Keratinocyte (primary cell): ENCODE measurements at places on chromosomes 5 and 9.

- no peak for DNase-seq
Measured at GRCh38 chr9:83996126-83996525, 15.5 kb downstream of the RMI1 start.

GRCh38 chr5:91245871-91246270 is 137.2 kb downstream of the ARRDC3 start:
- no peak for DNase-seq

GRCh38 chr5:141354900-141355469 is at the start of gene PCDHGA4:
TSS of gene PCDHGA4 (plus strand) at chr5:141355021. CDS start at chr5:141355108, 87 bp downstream.
- no peak for DNase-seq

DNA sequence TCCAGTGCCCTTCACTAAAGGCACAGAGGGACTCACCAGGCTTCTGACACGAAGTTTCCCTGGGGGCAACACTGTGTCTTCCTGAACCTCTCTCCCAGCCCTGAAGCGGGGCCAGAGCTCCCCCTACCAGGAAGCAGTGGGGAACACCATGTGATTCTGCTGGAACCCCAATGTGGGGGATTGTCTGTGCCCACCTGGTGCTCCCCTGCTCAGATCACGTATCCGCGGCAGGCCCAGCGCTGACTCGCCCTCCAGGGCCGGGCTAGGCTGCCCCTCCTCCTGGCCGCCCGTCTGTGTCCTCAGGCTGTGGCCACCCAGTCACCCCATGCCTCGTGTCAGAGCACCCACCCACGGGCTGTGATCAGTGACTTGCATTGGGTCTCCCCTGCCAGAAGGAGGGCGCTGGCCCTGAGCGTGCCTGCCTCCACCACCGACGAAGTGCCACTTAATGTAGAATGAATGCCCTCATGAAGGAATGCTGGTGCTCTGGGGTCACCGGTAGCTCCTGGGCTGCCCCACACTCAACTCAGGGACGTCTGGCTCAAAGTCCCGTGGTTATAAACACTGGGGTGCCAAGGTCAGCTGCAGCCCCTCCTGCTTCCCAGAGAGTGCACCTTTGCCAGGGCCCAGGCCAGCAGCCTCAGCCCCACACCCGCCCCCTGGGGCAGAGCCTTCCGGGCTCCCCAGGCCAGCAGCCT is 22.1 kb downstream of the SARDH start:
- DNase-seq: no peak

GRCh38 chr5:112552216-112552615 is 133.1 kb upstream of the EPB41L4A start:
- DNase-seq: no peak

DNA sequence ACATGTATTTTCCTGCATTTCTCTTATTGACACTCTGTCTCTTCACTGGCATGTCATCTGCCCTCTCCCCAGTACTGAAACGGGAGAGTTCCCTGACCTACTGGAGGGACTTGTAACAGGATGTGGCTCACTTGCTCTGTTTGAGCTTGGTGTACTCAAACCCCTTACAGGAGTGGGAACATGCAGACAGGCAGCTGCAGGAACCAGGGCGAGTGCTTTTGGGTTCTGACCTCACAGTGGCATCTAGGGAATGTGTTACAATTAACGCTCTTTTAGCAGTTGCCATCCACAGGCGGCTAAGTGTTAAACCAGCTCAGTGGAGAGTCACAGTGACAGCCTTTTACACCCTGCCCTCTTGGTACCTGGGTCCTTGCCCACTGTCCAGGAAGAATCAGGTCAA is 300.3 kb upstream of the GRAMD2B start:
- DNase-seq: no peak

DNA sequence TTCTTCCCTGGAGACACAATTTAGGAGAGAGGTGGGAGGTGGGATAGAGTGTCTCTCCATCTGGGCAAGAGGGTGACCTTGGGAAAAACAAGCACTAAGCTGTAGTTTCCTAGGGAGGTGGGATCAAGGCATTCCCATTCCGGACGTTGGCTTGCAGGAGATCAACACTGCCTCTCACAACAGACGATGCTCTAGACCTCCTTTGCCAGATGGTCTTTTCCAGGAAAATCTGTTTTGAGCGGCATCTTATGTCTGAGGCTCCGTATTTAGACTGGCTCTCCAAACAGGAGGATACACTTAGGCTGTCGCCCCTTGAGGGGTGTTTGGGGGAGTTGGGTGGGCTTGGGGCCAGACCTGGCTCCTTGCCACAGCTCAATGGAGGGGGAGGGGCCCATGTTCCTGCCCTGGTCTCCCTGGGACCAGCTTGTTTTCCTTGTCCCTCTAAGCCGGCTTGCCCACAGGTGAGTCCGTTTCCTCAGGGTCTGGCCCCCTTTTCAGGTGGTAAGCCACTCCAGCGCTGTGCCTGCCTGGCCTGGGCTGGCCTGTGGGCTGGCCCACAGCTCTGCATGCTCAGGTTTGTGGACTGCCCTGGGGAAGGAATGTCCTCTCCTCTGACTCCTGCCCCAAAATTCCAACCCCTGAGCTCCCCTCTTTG is 2.4 kb downstream of the PSD2 start:
- no peak for DNase-seq

GRCh38 chr5:135511761-135512575 is 23.8 kb downstream of the NEUROG1 start:
- DNase-seq: no peak

DNA sequence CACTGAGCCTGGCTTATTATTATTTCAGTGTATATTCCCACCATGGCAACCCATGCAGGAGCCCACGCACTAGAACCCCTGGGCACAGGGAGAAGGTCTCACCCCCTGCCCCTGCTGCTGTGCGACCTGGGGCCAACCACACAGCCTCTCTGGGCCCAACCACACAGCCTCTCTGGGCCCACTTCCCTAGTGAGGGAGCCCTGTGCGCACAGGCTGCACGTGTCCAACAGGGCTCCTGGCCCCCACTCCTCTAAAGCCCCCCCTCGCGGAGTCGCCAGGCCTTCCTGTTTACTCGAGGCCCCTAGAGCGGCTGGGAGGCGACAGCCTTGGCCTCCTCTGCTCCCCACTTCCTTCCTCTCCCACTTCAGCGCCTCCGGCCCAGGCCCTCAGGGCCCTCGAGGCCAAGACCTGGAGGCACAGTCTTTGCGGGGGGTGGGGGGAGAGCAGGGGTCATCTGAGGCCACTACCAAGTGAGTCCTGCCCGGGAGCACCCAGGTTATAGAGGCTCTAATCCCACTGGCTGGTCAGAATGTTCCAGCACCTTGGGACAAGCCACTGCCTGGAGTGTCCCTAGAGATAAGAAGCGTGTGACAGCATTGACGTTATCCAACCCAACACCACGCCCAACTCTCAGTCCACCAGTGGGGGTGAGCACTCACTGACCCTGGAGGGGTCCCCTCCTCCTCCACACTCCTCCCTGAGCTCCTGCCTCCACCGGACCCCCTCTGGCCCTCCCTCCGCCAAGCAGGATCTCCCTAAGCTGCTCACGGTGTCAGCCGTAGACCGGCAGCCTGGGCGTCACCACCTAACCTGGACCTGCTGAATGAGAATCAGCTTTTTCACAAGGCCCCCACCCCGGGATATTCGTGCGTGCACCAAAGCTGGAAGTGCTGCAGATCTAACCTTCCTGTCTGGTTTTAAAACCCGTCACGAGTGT is 7.9 kb upstream of the ENG start:
- DNase-seq: no peak

GRCh38 chr9:28365020-28365640 is 791.8 kb upstream of the C9orf72 start:
- no peak for DNase-seq

DNA sequence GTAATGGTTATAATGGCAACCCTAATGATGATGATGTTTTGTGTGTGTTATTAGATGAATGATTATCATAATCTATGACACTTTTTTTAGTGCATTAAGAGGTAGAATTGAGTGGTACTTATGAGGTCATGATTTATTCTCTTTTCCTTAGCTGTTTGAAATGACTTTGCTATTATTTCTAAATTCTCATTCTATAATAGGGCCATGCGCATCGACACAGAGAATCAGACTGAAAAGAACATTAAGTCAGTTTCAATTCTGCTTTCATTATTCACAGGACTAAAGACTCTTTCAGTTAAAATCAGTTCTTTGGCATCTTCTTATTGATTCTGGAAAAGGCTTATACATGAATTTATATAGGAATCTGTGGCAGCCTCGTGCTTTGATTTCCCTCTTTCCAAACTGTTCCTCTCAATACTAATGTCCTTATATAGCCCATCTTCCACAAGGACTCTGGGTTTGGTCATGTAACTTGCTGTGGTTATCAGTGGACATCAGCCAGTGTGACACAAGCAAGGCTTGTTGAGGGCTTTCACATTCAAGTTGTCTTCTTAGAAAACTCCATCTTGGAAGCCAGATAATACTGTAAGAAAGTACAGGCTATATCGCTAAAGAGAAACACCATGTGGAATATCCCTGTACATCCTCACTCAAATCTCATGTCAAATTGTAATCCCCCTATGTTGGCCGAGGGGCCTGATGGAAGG is 140.3 kb upstream of the CHD1 start:
- no peak for DNase-seq

GRCh38 chr9:126633881-126634558 is 20.3 kb downstream of the LMX1B start:
- DNase-seq: no peak

GRCh38 chr9:27471366-27471765 is 52.7 kb upstream of the IFNK start:
- DNase-seq: no peak

DNA sequence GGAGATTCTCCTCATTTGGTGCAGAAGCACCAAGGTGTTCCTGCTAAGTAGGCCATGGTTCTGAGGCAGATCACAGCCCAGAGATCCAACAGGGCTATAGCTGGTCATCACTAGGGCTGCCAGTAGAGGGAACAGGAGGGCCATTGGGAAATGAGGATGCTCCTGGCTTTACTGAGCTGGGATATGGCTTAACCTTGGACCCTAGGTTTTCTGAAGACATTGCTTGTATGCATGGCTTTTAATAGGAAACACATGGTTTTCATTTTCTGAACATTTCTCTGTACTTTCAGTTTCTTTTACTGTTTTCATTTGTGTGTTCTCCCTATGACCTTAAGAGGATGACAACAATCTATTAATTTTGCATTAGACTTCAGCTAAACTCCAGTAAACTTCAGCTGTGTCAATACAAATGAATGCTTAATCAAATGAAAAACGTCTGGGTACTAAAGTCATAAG is at the start of gene IFNW1:
IFNW1 (minus strand) TSS at position 406 of the 456 bp plus-strand sequence; CDS start at position 144, 262 bp downstream.
- no peak for DNase-seq

DNA sequence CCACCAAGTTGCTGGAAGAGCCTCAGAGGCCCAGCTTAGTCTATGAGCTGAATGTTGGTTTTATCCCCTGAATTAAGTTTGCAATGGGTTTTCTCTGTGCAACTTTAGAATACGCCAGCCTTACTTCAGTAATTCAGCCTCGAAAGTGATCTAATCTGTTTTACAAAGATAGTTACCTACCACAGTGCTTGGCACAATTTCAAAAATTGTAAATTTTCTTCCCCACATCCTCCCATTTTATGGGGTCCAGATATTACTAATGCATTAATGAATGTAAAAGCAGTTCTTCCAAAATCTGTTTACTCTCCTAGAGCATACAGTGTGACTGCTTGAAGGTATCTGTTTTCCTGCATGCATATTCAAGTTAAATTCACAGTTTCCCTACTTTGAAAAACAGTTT is 172.6 kb downstream of the MAN2A1 start:
- DNase-seq: no peak

DNA sequence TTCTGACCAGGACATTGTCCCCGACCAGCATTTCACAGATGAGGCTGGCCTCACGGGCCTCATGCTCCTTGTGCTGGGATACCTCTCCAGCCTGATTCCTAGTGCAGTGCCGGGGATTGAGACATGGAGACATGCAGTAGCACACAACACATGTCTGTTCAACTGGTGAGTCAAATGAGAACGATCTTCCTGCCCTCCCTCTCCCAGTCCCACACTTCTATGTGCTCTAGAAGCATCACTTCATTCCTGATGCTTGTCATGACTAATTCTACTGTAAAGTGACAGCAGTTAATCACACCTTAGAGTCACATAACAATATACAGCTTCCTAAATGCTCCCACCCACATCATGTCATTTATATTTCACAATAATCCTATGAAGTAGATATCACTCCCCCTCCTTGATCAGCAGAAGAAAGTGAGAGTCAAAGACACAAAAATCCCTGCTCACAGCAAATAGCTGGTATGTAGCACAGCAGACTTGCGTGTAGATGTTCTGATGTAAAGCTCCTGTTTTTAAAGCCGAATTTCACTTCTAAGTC is 101.8 kb downstream of the CCDC192 start:
- peak; percentile 49 for DNase-seq
